ENCODE measurements at places on chromosomes 16 and 17.

- no peak for DNase-seq
Observed at GRCh38 chr16:75385507-75386152, 47.7 kb downstream of the CFDP1 start.

DNA sequence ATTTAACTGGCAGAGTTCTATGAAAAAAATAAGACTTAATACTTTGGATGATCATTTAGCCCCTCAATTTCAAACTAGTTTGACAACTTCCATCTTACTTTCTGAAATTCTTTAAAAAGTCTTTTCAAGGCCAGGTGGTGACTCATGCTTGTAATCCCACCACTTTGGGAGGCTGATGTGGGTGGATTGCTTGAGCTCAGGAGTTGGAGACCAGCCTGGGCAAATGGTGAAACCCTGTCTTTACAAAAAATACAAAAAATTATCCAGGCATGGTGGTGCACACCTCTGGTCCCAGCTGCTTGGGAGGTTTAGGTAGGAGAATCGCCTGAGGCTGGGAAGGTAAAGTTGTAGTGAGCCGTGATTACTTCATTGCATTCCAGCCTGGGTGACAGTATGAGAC is 154.4 kb downstream of the TANC2 start:
- DNase-seq, result no peak

GRCh38 chr17:72976971-72977770 is 115.3 kb downstream of the SLC39A11 start:
- DNase-seq, result no peak

GRCh38 chr17:63279498-63280230 is 166.4 kb downstream of the CYB561 start:
- no peak for DNase-seq

DNA sequence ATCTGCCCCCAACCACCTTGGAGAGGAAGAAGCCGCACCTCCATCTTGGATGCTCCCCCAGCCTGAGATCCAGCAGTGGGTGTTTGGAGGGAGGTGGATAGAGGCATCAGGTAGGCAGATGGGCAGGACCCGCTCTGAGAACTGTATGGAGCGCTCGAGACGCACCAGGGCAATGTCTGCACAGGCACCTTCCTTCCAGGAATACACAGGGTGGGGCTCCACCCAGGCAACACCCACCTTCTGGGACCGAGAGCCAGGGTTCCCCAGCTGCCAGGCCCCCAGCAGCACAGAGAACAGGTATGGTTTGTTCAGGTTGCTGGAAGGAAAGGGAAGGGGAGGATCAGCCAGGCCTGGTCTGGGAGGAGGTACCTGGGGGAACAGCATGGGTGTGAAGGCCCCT is 2.4 kb downstream of the PRSS22 start:
- DNase-seq, result no peak
